Ammon's horn (tissue), 1 donor: ENCODE measurements at places on chromosomes 16 and 17.
A peak's percentile ranks its signal among the peaks of the same experiment; 100 is the strongest.

- no peak for DNase-seq
Observed at GRCh38 chr17:75152922-75153779, 1.2 kb downstream of the JPT1 start.

- no peak for DNase-seq
Observed at GRCh38 chr16:75267631-75268264, 16.3 kb upstream of the BCAR1 start.

GRCh38 chr17:68512960-68513474 is 787 bp downstream of the PRKAR1A start:
- peak; percentile 16 for DNase-seq

DNA sequence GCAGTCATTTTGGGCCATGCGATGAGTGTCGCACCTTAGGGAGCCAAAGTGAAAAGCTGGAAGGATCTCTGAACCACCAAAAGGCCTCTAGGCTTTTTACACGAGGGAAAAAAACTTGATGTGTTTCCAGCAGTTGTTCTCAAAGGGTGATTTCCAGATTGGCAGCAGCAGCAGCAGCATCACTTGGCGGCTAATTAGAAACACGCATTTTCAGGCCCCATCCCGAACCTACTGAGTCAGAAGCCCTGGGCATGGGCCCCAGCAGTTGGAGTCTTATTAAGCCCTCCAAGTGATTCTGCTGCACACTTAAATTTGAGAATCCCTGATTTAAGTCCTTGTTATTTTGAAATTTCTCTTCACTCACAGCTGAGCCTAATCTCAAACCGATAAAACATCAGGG is 25.3 kb upstream of the PYY start:
- no peak for DNase-seq

DNA sequence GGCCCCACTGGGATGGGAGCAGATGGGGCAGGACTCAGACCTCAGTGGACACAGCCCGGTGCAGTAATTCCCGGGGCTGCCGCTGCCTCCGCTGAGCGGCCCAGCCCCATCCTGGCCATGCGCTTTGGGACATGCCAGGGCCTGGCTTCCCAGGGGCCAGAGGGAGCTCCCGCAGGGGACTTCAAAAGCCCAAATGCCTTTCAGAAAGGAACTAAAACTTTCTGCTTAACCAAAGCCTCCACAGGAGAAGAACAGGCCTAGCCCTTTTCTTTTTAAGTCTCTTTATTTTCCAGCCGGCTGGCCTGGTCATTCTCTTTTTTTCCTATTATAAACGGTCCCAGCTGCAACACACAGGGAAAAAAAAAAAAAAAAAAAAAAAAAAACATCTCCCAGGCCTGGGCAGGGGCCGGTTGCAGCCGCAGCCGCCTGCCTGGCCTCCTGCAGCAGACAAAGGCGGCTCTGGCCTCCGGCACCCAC is 10.7 kb upstream of the ZNF423 start:
- DNase-seq, result no peak
